Activated gamma-delta T cell (primary cell): ENCODE measurements at places on chromosomes 3 and 15.

- no peak for DNase-seq
Measured at GRCh38 chr15:37138591-37139215, 38.4 kb upstream of the MEIS2 start.

DNA sequence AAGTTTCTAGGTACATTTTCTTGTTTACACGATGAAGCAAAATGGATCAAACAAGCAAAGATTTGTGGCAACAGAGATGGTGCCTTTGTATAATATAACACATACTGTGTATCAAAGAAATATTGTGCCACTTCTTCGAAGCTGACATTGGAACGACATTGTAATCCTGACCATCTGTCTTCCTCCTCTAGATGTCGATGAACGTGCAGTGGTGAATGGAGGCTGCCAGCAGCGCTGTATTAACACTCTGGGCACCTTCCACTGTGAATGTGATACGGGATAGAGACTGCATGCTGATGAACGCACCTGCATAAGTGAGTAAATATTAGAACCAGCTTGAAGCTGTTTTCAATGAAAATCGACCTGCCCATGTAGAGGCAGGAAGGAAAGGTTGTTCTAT, 613.3 kb upstream of the GOLIM4 start:
- DNase-seq: no peak

DNA sequence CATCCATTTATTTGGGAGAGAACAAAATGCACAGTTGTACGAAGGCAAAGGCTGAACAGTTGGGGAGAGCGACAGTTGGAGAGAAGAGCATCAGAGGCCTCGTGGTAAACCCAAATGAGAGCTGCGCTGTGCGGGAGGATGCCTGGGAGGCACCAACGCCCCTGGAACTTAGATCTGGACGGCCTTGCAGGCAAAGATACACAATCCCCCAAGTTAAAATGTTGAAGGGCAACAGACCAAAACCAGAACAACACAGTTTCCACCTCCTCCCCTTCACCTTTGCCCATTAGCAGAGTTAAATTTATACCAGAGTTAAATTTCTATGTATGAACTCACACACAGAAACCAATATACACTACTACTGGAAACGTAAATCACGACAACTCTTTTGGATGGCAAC, 339.6 kb downstream of the RORA start:
- DNase-seq: no peak

DNA sequence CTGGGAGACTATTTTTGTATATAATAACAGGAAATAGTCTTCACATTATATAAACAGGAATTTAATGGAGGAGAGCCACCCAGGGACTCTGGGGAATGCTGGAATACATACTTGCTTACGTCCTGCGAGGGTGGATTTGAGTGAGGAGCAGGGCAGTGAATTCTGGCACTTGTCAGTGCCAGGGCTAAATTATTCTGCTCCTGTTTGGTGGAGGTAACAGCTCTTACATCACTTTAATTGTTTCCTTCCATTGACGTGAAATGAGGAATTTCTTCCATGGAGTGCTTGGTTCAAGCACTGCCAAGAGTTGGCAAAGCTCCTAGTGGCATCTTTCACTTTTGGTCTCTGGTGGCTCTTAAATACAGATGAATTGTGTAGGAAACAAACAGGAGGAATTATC, 94.1 kb upstream of the GOLGA8J start:
- no peak for DNase-seq

DNA sequence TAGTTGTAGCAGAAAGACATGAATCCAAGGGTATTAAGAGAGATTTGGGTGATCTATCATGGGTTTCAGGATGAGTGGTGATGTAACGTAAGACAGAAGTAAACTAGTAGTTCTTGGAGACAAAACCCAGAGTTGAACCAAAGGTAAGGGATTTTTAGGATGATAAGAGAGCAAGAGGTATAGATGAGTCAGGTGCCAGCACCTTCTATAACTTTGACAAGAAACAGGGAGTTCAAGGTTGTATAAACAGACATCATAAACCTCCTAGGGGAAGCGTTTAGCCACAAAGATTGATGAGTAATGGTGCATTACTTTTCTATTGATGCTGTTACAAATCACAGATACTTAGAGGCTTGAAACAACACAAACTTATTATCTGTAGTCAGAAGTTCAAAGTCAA, 447.3 kb upstream of the ARHGEF26 start:
- no peak for DNase-seq

DNA sequence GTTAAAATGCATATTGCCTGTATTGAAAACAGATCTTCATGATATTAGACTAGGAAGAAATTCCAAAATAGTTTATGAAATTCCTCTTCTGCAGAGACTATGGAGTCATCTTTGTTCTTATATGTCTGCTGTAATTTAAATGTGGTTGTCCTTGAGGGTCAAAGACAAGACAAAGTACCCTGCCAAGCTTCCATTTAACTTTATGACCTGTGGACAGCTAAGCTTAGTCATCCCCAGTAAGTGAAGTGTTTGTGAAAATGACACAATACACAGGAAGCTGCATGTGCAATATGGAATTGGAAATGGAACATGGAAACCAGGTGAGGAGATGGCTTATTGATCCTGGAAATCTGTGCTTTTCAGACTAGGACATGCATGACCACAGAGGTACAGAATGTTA, 68.5 kb upstream of the GBE1 start:
- no peak for DNase-seq

DNA sequence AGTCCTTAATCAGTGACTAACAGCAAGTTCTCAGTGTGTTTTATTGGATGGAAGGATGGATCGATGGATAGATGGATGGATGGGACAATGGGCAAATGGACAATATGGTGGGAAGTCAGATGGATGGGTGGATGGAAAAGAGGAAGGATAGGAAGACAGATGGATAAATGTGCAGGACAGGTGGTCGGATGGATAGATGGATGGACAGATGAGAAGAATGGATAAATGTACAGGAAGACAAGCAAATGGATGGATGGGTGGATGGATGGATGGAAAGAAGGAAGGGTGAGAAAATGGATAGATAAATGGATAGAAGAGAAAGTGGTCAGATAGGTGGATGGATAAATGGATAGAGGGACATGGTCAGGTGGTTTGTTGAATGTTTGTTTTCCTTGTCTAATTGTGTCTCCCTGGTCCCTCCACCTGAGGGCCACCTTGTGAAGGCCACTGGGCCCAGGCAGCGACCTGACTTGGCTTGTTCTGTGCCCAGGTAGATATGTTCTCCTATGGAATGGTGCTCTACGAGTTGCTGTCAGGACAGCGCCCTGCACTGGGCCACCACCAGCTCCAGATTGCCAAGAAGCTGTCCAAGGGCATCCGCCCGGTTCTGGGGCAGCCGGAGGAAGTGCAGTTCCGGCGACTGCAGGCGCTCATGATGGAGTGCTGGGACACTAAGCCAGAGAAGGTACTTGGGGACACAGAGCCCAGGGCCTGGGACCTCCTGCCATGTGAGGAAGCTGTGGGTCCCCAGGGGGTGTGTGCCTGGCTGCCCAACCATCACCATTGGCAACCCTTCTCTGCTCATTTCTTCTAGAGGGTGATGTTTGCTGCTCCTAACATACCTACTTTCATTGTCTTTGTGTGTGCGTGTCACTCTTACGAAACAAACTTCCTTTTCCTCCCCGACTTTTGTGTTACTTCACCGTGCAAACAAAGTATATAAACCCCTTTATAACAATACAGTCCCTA, 137.5 kb downstream of the LRRK1 start:
- no peak for DNase-seq

GRCh38 chr3:14216257-14217048, 37.8 kb downstream of the LSM3 start:
- no peak for DNase-seq

DNA sequence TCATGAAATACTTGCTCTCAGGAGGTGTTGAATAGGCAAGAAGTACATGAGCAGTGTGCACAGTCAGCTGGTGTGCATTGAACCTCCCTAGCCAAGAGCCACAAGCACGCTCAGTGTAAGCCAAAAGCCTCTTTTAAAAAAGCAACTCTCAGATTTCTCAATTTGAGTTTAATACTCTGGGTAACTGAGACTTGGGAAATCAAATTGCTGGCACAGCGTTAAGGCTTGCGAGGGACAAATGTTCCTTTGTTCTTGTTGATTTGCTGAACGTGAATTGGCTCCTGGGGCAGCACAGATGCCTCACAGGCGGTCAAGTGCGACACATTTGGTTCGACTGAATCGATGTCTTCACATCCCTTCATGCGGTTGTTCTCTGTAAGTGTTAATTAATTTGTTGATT, at the start of gene FAM240A:
Gene FAM240A (plus strand): TSS at position 202 of the 400 bp plus-strand sequence. CDS start 159 bp downstream, at position 361.
- no peak for DNase-seq

- DNase-seq: no peak
Measured at GRCh38 chr15:39413558-39413957, 167.3 kb upstream of the THBS1 start.

- no peak for DNase-seq
Measured at GRCh38 chr15:69898243-69898642, 199.5 kb downstream of the TLE3 start.

DNA sequence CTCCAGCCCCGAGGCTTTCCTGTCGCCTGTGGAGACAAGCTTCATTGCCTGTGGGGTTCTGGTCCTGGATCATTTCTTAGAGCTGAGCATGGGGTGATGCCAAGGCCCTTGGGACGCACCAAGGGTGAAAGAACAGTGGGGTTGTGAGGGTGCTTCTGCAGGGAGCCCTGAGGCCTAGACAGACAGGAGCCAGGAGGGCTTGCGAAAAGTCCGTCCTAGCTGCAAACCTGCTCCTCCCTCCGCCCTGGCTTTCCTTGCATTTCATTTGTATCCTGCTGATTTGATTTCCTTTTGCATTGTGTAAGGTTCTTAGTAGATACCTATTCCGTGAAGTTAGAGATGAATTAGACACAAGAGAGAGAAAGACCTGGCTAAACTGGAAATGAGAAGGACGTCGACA, 286.9 kb upstream of the C2CD4B start:
- DNase-seq: no peak

DNA sequence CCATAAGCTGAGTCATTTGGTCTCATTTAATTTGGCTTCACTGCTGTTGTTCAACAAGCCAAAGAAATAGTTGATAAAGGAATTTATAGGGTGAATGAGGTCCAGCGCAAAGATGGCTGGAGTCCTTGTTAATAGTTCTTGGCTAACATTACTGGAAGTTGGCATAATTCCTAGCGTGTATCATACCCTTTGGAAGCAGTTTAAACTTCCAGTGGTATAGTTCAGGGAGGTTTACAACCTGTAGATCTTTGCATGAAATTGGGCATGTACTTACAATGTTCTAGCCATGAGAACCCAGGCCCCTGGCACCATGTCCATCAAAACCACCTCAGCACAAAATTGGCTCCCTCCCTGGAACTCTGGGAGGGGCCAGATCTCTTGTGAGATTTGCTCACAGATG, 380.8 kb downstream of the LRTM1 start:
- DNase-seq: no peak

- DNase-seq: no peak
Measured at GRCh38 chr3:144308396-144308795, 336.8 kb downstream of the DIPK2A start.
